ENCODE measurements at places on chromosomes 1 and 21.

DNA sequence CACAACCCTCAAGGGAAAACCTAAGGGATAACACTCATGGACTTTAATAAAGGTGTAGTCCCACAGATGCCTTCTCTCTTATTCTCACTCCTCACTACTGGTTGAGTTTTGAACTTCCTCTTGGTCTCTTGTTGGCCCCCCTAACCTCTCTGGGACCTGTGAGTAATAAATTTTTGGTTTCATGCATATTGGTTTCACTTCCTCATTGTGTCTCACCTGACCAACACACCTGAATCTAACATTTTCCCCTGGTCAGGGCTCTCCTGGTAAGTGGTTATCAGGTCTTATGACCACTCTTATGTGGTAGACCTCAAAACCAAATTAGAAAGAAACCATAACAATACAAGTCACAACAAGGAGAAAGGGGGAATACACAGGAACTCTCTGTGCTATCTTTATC, 60.5 kb upstream of the PRMT6 start:
- no peak for DNase-seq

- DNase-seq, result no peak
Measured at GRCh38 chr1:4462831-4463484, 191.5 kb upstream of the AJAP1 start.

DNA sequence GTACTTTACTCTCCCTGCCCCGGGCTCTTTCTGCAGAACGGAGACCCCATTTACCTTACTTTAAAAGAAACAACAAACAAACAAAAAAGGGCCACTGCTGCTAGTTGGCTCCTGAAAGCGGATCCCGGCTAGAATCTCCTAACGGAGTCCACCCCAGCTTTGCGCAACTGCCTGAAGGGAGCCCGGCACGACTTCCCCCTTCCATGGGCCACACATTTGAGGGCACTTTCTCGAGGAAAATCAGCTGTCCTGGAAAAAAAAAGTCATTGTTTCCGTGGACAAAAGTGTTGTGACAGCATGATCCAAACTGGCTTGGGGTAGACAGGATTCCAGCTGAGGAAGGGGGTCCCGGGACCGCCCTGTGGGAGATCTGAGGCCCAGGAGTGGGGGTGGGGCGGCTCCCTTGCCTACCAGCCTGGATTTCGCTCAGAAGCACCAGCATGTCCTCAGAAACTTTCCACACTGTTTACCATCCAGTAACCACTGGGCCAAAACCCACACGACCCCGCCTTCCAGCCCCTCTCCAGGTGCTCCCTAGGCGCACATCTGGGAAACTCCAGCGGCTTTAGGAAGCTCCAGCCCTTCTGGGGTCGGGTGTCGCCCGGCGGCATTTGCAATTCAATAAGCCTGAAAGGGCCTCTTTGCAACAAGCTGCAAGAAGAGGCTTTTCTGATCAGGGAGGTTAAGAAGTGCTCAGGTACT, 4.8 kb downstream of the RIPK4 start:
- no peak for DNase-seq

- DNase-seq, result no peak
Measured at GRCh38 chr1:14955976-14956375, 197.6 kb upstream of the TMEM51 start.

DNA sequence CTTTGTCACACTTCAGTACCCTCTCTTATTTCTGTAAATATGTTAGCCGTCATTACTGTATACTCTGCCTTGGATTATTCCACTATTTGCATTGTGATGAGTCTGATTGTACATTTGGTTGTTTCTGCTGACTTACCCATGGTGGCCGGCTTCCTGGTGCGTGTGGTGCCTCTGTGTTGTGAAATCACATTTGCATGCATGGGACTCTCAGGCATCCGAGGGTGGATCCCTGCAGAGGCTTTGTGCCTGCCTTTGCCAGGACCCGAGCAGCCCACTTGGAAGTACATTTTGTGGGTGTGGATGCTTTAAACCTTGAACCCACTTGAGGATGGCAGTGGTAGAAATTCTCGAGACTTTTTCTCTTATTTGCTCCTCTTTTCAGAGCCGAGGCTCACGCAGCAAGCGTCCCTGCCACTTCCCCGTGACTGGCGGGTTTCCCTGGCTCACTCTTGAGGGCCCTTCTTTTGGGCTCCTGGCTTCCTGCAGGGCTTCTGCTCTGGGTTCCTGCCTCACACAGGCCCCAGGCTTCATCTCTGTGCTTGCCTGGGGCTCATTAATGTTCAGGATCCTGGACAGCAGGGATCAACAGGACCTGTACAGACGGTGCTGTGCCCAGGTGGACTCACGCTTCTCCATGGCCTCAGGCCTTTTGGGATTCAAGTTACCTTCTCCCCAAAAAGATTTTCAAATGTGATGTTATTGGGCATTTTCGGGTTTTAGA, 36.6 kb downstream of the POFUT2 start:
- DNase-seq, result no peak

DNA sequence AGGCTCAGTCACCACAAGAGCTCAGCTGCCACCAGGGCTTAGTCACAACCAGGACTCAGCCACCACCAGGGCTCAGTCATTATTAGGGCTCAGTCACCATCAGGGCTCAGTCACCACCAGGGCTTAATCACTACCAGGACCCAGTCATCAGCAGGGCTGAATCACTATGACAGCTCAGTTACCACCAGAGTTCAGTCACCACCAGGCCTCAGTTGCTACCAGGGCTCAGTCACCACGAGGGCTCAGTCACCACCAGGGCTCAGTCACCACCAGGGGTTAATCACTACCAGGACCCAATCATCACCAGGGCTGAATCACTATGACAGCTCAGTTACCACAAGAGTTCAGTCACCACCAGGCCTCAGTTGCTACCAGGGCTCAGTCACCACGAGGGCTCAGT, 196.2 kb downstream of the NPHP4 start:
- no peak for DNase-seq

DNA sequence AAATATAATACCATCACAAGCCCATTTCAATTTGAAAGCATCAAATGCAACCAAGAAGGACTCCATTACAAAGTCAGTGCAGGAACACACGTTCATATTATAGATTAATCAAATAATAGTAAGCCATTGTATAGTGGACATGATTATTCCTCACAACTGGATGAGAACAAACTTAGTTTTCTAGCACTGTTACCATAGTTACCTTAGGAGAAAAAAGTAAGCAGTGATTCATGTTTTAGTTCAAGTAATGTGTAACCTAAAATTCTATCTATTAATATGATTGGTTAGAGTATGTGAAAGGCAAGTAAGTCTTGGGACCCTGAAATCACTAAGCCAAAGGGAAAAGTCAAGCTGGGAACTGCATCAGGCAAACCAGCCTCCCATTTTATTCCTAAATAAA, 15.2 kb downstream of the SSX2IP start:
- DNase-seq, result no peak

GRCh38 chr1:33468531-33468930, 3.9 kb upstream of the ZSCAN20 start:
- DNase-seq, result no peak

GRCh38 chr1:24640288-24640687, 2.8 kb upstream of the SRRM1 start:
- DNase-seq, result no peak

GRCh38 chr1:157133426-157133825, 4.8 kb downstream of the ETV3 start:
- DNase-seq, result no peak

DNA sequence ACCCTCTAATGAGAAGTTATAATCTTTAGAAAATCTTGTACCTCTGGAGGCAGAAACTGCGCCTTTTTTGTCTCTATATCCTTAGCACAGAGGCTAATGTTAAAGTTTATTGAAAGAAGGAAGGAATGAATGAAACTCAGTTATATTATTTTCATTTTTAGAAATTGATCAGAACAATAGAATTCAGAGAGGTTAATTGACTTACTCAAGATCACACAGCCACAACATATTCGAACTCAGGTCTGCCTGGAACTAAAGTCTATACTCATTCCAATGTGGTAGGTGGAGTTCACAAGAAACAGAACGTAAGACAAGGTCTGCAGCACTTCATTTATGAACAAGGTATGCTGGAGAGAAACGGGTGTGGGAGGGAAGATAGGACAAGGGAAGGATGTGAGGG, 23.0 kb upstream of the ITPKB start:
- no peak for DNase-seq

DNA sequence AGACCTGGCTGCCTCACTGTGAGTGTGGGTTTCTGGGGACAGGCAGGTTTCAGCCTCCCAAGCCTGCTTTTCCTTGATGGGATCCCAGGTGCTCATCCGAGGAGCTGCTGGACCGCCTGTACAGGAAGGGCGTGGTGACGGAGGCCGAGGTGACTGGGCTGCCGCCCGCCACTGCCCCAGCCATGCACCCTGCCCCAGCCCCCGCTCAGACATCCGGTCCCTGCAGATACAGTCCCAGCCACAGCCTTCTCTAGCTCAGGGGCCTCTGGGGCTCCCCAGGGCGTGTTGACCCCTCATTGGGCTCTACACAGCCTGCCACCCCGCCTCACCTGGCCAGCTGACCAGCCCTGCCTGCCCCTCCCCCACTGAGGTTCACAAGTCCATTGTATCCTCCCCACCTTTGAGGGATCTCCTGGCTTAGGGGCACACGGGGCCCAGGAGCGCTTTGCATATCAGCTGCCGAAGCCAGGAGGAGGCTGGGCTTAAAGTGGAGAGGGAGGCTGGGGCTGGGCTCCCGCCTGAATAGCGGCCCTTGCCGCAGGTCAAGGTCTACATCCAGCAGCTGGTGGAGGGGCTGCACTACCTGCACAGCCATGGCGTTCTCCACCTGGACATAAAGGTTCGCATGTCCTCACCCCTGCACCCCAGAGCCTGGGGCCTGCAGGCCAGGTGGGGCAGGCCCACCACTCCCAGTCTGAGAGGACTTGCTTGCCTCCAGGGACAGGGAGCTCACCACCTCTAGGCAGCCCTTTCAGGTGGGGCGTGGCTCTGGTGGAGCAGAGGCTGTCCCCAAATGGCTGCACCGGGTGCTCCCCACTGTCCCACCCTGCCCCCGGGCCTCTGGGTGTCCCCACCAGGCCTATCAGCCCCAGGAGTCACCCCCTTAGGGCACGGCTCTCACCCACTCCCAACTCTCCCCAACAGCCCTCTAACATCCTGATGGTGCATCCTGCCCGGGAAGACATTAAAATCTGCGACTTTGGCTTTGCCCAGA, 38.5 kb downstream of the TRIM11 start:
- DNase-seq, result no peak

DNA sequence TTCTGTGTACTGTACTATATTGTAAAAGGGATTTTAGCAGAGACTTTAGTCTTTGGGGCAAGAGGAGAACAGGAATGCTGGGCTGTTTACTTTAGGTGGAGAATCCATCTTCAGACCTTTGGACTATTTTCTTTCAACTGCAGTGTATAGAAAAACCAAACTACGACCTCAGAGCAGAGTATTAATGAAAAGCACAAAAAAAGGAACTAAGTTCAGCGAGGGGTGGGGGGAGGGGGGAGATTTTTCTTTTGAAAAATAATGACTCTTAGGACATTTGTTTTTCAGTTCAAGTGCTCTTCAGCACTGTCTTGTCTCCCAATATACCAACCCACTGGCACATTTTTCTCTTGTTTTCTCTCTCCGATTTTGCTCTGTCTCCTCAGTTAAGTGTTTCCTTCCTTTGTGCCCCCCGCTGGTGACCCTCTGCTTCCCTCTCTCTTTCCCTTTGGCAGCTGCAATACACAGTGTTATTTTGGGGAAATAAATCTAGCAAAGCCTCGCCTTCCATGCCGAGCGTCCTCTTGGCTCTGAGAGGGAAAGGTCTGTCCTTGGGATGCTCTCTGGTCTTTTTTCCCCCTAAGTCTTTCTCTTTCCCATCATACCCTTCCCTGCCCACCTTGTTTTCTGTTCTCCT, 44.8 kb downstream of the ACP6 start:
- DNase-seq, result no peak

DNA sequence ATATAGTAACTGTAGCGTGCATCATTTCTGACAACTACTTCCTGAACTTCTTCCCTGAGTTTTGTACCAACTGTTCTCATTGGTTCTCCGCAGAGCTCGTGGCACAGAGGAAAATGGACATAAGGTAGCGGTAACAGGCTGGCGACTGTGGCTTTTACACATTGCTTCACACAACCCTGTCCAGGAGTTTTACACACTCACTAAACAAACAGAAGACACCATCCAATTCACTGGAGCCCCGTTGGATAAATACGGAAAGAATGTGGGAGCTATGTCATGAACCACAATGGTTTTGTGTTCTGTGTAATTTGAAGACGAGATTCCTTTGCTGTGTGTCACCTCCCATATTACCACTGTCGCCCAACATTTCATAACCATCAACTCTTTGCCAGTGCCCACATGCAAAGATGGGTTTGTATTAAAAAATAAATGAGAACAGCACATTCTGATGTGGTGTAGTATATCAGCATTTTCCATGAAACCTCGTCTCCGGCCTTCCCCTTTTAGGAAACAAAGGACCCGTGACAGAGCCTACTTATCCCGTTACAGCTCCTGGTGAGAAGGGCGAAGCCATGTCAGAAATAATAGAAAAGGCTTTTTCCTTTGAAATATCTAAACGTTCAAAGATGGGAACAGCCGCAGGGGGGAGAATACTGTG, 47.4 kb upstream of the ENAH start:
- no peak for DNase-seq

DNA sequence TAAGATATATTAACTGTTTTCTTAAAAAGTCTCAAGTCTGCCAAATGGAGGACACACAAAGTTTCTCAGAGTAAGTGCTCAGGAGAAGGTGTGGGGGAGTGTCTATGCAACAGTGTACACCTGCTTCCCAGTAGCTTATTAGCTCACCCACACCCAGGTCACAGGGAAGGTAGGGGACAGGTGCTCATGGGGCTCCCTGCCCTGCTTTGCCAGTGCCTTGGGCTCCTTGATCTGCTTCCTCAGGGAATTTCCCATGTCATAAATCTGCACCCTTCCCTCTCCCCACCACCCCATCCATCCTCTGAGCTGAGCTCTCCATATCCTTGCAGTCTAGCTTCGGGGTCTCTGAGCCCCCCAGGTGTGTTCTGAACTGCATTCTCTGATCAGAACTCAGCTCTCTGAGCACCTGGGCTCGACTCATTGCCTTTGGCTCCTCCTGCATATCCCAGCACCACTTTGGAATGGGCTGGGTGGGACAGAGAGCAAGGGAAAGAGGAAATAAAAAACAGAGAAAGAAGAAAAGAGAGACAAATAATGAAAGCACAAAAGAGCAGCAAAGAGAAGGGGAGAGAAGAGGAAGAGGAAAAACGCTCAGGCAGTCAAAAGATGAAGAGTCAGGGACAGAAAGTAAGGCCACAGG, 87.0 kb upstream of the ATP1B1 start:
- DNase-seq, result no peak

DNA sequence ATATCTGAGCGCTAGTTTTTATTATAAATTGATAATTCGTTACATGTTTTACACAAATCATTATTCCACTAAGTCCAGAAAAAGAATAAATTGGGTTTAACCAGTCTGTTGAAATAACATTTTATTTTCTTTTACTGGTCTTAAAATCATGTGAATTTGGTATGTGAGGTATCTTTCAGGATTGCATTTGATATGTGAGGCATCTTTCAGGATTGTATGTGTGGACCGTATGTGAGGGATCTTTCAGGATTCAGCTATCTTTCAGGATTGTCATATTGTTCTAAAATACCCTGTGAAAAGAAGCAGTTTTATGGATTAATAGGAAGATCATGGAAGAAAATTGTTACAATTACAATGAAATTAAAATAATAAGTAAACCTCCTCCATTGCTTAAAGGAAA, 42.9 kb downstream of the USP25 start:
- DNase-seq, result no peak

GRCh38 chr1:88141499-88142074, 542.5 kb upstream of the PKN2 start:
- DNase-seq, result no peak

GRCh38 chr1:71228241-71228640, 147.4 kb upstream of the ZRANB2 start:
- DNase-seq, result no peak
